ENCODE measurements at places on chromosomes 12 and 14.

DNA sequence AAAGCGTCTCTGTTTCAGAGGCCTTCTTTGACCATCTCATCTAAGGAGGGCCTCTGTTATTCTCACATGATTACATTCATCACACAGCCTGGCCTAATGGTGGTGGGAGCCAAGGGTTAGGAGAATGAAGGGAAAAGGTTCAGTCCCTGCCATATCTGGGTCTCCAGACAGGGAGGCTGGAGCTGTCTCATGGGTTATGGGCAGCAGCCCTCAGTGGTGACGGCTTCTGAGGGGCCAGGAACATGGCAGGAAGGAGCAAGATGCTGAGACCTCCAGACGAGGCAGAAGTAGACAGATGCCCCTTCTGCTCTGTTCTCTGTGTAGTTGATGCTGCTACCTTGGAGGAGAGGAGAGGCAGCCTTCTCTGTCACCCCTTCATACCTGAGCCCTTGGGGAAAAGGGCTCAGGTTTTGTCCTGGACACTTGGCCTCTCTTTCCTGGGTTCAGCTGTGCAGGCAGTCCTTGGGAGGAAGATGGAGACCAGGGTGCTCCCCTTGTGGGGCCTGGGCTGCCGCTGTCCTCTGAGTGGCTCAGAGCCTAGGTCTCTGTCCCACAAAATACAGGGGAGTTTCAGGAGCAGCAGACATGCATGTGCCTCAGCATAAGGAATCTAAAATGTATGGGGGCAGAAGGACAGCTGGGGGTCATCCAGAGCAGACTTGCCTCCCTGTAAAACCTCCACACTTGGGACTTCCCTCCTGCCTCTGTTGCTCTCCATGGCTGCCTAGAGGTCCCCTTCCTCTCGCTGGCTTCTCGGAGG, 3.6 kb downstream of the IFI27L2 start:
- DNase-seq, result no peak

- no peak for DNase-seq
Measured at GRCh38 chr12:116432314-116432750, 126.8 kb upstream of the MAP1LC3B2 start.

- no peak for DNase-seq
Measured at GRCh38 chr12:14668591-14668990, 27.8 kb downstream of the GUCY2C start.

GRCh38 chr12:64459394-64459891, 7.5 kb downstream of the TBK1 start:
- DNase-seq, result no peak

- DNase-seq, result no peak
Measured at GRCh38 chr14:51488569-51489220, 163.0 kb upstream of the FRMD6 start.

DNA sequence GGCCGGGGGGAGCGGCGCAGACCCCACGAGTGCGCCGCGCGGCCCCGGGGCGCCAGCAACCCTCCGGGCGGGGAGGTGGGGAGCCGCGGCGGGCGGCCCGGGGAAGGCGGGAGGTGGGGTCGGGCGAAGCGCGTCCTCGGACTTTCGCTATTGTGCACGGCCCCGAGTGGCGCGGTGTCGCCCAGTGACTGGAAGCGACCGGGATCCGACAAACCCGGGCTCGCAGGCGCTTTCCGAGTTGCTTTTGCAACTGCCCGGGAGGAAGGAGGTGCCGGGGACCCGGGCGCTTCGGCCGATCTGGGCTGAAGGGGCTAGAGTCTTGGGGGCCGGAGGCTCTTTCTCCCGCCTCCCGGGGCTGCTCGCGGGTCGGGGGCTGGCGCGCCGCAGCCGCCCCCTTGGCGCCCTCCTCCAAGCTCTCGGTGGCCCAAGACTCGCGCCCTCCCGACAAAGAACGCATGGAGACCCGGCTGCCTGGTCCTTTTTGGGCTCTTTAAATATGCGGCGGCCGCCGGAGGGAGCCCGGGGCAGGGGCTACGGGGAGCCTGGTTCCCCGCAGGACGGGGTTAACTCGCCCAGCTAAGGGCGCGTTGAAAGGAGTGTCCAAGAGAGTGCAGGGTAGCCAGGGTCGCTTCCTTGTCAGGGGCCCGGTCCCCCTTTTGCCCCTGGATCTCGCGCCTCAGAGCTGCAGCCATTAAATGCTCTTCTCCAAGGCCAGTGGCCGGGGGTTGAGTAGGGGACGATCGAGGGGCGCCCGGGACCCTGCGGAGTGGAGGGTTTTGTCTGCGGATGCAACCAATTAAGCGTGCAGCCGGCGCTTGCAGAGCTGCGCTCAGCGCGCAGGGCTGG, 1.4 kb downstream of the HMGA2 start:
- no peak for DNase-seq

- no peak for DNase-seq
Measured at GRCh38 chr14:75521415-75522199, 662 bp upstream of the BATF start.

GRCh38 chr12:124716208-124717130, 147.2 kb downstream of the SCARB1 start:
- DNase-seq, result no peak

DNA sequence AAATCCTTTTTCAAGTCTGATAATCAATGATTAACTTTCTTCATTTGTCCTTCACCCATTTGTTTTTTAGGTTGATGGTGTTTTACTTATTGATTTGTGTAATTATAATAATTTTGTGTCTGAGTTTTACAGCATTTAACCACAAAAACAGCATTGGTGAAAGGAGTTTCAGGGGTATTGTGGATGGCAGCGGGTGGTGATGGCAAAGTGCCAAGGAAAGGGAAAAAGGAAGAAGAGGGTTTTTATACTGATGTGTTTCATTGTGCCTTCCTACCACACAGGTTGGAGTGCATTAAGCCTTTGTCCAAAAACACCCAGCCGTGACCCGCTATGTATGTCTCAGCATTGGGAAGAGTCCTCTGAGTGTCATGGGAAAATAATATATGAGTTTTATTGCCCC, 150.3 kb downstream of the DAD1 start:
- DNase-seq, result no peak

DNA sequence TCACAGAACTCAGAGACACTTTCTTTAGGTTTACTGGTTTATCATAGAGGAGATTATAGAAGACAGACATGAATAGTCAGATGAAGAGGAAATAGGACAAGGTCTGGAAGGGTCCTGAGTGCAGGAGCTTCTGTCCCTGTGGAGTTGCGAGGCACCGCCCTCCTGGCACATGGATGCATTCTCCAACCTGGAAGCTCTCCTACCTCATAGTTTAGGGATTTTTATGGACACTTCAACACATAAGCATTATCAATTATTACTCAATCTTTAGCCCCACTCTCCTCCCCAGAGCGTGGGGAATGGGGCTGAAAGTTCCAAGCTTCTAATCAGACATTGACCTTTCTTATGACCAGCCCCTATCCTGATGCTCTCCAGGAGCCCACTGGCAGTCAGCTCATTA, 12.6 kb upstream of the KRT7 start:
- no peak for DNase-seq

- DNase-seq, result peak; percentile 16
Measured at GRCh38 chr14:61891170-61891569, 128.9 kb downstream of the SNAPC1 start.

DNA sequence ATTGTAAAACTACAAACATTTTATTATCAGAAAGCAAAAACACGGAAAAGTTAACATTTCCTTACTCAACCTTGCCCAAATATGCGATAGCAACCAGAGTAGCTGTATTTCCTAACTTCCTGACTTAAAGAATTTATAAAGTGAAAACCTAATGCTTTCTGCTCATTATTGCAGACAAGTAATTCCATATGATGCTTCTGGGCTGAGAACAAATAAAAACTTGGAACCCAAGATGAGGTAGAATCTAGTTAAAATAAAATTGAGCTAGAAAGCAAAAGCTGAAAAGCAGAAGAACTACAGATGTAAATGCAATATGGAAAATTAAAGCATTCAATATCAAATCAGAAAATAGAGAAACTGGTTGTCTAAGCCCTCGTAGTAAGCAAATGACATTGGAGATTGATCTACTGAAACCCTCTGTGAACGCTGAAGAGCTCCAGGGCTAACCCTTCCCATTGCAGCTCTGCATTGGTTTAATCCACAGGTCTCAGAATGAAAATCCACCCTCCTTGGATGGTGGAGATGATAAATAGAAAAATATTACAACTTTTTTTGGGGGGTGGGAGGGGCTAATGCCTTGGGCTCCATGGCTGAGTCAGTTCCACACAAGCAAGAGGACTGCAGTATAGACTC, 40.7 kb downstream of the CORO1C start:
- DNase-seq, result no peak

GRCh38 chr14:101181446-101182313, 278.2 kb upstream of the RTL1 start:
- DNase-seq, result no peak

- no peak for DNase-seq
Measured at GRCh38 chr14:93951635-93952540, 24.5 kb downstream of the ASB2 start.

DNA sequence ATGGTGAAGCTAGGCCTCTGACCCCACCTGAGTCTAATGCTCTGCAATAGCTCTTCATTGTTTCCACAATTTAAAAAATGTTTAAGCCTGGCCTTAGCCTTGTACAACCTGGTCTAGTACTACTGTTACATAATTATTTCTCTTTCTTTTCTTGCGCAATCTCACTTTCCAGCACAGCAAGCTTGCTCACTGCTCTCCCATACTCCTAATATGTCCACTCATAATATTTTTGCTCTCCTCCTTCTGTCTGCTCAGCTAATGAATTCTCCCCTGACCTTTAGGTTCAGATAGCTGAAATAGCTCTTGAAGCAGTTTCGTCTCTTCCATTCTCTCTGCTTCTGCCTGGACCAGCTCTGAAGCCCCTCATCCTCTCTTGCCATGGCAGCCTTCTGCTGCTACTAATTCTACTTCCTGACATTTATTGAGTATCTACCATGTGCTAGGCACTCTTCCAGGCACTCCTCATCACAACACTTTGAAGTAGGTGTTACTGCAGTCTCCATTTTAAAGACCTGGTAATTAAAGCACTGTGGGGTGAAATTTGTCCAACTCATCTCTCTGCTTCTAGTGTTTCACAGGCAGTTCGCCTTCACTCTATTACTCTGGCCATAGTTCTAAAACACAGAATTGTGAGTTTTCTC, 2.8 kb upstream of the SLC48A1 start:
- no peak for DNase-seq

DNA sequence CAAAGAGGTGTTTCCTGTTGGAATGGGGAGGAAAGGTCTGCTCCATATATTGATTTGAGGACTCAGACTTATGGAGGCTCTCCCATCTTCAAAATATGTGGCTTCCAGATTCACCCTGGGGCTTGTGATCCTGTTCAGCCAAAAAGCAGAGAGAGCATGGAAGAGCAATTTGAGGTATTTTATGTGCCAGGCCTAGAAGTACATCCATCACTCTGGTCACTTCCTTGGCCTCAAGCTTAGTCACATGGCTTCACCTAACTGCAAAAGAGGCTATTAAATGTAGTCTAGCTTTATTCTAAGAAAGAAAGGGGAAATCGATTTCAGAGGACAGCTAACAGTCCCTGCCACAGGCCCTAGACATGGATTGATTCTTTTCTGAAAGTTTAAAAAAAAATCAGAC, 86.2 kb downstream of the C12orf50 start:
- DNase-seq, result no peak

- no peak for DNase-seq
Measured at GRCh38 chr12:133120385-133121191, 9.5 kb downstream of the ZNF891 start.

- peak; percentile 28 for DNase-seq
Measured at GRCh38 chr12:110704750-110705149, 15.8 kb upstream of the HVCN1 start.

DNA sequence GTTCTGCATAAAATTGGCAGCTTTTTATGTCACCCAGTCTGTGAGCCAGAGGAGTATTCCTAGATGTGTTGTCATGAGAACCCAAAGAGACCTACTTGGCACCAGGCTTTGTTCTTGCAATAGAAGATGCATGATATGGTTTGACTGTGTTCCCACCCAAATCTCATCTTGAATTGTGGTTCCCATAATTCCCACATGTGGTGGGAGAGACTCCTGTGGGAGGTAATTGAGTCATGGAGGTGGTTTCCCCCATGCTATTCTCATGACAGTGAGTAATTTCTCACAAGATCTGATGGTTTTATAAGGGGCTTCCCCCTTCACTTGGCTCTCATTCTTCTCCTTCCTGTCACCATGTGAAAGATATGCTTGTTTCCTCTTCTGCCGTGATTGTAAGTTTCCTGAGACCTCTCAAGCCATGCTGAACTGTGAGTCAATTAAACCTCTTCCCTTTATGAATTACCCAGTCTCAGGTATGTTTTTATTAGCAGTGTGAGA, 572.0 kb upstream of the ATP2B1 start:
- no peak for DNase-seq

- DNase-seq, result no peak
Measured at GRCh38 chr12:113478351-113479011, 6.8 kb upstream of the LHX5 start.

- DNase-seq, result no peak
Measured at GRCh38 chr14:104774453-104775072, 21.0 kb downstream of the AKT1 start.

- peak; percentile 33 for DNase-seq
Measured at GRCh38 chr12:119115296-119115905, 63.3 kb upstream of the HSPB8 start.

DNA sequence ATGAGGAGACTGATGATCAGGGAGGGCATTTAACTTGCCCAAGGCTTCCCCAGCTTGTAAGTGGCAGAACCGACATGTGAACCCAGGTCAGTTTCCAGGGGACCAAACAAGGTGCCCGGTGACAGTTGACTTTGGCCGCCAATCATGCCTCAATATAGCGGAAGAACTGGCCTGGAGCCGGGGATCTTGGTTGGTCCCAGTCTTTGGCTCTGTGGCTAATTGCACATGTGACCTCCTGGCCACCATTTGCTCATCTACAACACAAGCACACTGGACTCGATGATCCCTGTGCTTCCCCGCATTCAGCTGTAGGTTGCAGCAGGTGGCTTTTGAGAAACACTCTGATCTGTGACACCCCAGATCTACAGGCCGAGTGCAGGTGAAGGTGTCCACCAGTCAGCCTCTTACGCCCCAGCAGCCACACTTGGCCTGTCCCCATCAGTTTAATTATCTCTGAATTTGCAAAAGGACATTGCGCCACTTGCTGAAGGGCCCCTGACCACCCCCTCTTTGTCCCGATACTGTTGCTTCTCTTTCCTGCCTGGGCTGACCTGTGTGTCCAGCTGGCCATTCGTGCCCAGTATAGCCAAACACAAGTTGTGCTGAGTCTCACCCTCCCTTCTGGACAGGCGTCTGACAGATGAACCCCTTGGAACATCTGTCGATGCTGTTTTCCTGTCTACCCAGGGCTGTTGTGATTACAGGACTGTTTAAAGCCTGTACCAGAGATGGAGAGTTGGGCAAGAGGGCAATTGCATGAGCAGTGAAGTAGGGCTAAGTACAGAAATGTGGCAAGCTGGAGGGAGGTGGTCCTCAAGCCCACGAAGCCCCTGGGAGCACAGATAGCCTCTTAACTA, 14.1 kb downstream of the ACACB start:
- no peak for DNase-seq

- peak; percentile 93 for DNase-seq
Measured at GRCh38 chr12:128823916-128824839, at the start of gene SLC15A4. Gene SLC15A4, minus strand, starts transcription at chr12:128823958. Its CDS starts 15 bp downstream, at chr12:128823943.

DNA sequence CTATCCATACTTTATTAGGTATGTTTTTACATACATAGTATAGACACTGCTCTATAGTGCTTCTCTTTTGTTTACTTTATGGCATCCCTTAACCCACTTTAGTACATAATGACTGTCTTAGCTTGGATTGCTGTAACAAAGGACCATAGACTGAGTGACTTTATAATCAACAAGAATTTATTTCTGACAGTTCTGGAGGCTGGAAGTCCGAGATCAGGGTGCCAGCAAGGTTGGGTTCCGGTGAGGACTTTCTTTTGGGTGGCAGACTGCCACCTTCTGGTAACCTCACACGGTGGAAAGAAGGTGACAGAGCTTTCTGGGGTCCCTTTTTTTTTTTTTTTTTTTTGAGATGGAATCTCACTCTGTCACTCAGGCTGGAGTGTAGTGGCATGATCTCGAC, 48.6 kb upstream of the PPM1H start:
- no peak for DNase-seq

Measured in NCI-H1436 (cell line).